ENCODE measurements at places on chromosomes 7 and 10.

DNA sequence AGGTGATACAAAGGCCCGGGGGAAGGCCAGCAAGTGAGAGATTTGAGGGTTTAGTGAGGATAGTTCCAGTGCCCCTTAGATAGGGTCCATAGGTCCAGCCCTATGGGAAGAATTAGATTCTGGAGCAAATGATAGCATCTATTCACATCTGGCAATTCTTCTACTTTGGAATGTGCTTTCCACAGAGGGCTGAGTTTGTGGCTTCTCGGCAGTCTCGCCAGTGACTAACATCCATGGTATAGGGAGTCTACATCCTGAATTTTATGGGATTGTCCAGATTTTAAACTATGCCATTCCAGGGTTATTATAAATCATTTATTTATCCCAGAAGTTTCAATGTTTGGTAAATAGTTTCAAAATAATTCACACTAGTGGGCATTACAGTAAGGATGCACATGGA, 207.3 kb upstream of the ADO start:
- no peak for DNase-seq

GRCh38 chr10:22986771-22987542, 59.1 kb downstream of the ARMC3 start:
- DNase-seq = no peak

- no peak for DNase-seq
Measured at GRCh38 chr10:15315286-15315685, 55.8 kb downstream of the FAM171A1 start.

GRCh38 chr10:83165265-83165664, 974.0 kb upstream of the GHITM start:
- DNase-seq = no peak

- no peak for DNase-seq
Measured at GRCh38 chr7:30379131-30379530, 94.7 kb downstream of the ZNRF2 start.
